ENCODE measurements at places on chromosomes 3 and 15.

GRCh38 chr3:13088028-13089006, 15.1 kb upstream of the IQSEC1 start:
- DNase-seq: no peak

GRCh38 chr15:72604794-72605193, 49.7 kb upstream of the GOLGA6B start:
- DNase-seq: no peak

GRCh38 chr3:13042715-13043271, 30.4 kb downstream of the IQSEC1 start:
- DNase-seq: no peak

- DNase-seq: no peak
These were observed 25.9 kb upstream of the CAPN7 start for GRCh38 chr3:15180042-15180611.

- DNase-seq: no peak
These were observed 79.8 kb downstream of the TGFBR2 start for GRCh38 chr3:30686176-30686575.

- DNase-seq: no peak
These were observed 344.2 kb upstream of the TPRG1 start for GRCh38 chr3:188827576-188827975.

GRCh38 chr3:123791417-123791816, 92.7 kb downstream of the MYLK start:
- DNase-seq: peak; percentile 38

DNA sequence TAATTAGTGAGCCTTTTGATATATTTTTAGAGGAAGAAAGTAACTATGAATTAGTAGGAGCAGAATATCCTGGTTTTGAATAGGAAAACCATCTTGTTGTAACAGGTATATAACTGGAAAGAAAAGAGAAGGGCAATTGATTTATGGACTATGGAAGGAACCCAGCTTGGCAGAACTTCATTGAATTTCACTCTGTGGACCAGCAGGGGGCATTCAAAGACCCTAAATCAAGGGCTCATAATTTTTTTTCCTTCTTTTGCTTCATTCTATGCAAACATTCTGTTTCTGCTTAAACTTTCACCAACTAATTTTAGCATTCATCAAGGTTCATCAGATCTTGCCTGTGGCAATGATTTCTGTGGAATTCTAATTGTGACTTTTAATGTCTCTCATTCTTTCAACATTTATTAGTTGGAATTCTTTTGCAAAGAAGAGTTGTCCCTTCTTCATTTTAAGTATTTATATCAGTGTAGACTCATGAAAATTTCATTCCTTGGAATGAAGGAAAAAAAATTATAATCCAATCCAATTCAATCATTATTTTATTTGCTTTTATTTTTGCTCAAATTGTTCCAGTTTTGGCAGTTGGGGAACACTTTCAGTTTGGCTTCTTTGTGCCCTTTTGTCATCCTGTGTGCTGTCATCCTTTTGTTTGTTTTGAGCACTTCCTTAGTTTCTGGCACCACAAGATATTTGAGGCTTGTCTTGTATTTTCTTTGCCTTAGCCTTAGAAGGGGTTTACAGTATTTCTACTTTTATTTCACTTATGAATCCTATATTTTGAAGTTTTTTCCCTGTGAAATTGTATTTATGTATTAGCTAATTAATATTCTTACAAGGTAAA, 30.4 kb downstream of the NXPE3 start:
- DNase-seq: peak; percentile 46

- DNase-seq: no peak
These were observed 311.7 kb upstream of the ZNF717 start for GRCh38 chr3:76096836-76097588.

GRCh38 chr3:125116311-125117080, 60.7 kb upstream of the HEG1 start:
- DNase-seq: peak; percentile 72

DNA sequence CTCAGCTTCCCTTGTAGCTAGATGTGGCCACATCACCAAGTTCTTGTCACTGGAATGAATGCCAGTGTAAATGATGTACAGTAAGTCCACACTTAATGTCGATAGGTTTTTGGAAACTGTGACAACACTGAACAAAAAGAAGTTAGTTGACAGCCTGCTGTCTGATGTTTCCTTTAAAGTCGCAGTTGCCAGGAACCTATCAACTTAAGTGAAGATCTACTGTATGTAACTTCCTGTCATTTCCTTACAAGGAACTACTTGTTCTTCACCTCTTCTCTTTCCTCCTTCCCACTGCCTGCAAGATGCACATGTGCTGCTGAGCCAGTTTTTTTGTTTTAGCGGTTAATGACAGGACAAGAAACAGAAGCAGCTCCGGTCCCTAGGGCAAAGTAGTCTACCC, 44.6 kb downstream of the HDGFL3 start:
- DNase-seq: no peak

DNA sequence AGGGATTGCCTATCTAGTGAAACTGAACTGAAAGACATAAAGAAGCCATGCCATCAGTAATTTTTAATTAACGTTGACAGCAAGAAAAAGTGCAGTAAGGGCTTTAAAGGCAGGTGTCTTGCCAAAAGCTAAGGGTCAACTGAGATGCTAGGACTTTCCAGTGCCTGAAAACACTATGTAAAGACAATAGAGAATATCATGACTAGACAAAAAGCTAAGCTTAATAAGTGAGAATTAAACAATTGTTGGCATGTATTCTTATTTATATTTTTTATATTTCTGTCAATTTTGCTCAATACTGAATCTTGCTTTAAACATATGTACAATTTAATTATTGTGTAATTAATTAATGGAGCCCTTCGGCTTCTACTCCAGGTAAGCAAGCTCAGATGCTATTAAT, 803.1 kb downstream of the IGSF11 start:
- DNase-seq: no peak

GRCh38 chr3:147384210-147385058, 21.9 kb downstream of the ZIC4 start:
- no peak for DNase-seq

DNA sequence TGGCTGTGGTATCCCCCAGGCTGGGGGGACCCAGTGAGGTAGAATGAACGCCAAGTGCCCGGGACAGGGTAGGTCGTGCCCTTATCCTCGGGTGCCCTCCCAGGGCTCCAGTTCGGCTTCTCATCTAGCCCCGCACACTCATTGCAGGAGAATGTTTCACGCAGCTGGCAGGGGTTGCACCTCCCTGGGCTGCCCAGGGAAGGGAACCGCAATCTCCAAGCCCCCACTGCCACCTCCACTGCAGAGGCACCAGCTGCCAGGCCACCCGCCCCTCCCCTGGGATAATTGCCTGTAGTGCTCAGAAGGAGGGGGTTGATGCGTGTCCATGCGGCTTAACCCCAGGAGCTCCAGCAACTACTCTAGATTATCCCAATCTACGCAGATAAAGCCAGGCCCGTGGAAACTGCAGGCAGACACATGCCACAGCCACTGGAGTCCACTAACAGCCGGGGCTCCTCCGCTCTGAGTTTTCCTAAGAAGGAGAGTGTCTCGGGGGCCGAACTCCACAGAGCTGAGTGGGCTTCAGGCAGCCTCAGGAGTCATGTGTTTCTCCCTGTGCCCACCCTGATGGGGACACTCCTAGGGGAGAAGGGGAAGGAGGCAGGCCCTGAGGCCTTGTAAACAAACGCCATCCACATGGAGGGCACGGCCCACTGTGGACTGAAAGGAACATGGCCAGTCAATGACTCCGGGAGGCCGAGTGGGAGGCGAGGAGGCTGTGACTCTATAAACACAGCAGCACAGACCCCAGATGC, 137.2 kb upstream of the IQSEC1 start:
- DNase-seq: no peak

DNA sequence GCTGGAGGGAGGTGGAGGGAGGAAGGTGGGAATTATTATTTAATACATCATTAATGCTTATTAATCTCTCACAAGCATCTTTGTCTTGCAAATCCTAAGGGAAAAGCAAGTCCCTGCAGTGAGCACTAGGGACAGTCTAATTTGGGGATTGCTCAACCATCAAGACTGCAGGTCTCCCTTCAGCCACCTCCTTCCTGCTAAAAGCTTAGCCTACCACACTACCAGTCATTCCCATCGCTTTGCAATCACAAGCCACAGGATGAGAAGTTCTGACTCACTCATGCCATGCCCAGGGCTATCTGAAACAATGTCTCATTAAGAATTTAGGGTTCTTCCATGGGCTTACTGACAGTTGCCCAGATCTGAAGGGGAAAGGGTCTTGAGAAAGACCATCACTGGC, 51.0 kb upstream of the EIF1B start:
- DNase-seq: peak; percentile 94

GRCh38 chr3:186170516-186170915, 61.6 kb upstream of the ETV5 start:
- DNase-seq: no peak

DNA sequence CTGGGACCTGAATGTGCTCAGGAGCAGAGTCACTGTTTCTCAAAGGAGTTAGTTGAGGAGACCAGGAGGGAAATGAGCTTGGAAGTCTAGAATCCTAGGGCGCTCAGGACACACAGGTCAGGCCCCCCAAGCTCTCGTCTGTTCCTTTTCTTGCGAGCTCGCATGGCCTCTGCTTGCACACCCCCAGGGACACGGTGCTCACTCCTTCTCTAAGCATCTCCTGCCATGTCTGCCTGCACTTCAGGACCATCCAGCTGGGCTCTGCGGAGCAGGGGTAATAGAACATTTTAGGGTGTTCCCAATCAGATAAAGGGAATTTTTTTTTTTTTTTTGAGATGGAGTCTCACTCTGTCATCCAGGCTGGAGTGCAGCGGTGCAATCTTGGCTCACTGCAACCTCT, 213.2 kb downstream of the XXYLT1 start:
- DNase-seq: no peak

GRCh38 chr15:37794947-37795346, 139.5 kb upstream of the TMCO5A start:
- DNase-seq: no peak

- DNase-seq: no peak
These were observed 79.5 kb upstream of the LIPC start for GRCh38 chr15:58352026-58352929.

GRCh38 chr15:80204231-80204630, 47.8 kb downstream of the CTXND1 start:
- DNase-seq: no peak

DNA sequence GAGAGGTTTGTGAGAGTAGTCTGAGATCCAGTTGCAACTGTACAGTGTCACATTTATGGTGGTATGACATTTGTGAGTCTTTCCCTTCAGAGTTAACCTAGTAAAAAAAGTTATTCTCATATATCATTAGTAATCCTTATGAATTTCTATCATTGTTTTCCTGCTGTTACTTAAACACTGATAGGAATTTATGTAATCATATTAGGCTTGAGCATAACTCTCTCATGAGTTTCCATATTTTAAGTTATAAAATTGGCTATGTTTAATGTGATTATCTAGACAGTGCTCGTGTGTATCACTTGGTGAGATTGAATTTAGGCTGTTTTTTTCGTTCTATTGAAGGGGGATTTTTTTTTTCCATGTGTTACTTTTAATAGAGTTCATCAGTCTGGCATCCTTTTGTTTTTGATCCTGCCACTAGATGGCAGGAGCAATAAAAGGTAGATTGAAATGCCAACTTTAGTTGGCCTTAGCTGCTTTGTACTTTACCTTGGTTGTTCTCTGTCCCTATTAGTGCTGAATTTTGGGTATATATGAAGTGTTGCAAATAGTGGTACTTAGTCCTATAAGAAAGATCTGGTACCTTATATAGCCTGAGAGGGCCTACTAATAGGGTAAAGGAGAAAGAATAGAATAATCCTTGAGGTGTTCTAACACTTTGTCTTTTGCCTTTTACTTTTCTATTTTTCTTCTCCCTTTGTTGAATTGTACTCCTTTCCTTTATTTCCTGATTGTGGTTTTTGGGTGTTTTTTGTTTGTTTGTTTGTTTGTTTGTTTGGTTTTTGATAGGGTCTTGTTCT, 17.9 kb downstream of the STT3B start:
- peak; percentile 42 for DNase-seq

DNA sequence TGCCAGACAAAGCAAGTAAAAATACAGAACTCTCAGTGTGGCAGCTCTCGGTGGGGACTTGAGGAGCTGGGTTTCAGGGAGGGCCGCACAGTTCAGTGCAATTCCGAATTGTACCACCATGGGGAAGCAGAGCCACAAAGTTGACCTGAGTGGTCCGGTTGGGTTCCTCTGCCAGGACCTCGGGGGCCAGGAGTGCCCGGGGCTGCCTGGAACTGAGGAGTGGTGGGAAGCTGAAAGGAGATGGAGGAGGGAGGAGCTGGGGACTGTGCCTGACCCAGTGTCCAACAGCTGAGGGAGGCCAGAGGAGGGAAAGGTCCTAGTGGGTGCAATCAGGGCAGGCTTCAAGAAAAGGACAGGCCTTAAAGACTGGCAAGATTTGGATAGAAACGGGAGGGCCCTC, 32.2 kb upstream of the TRH start:
- DNase-seq: peak; percentile 48

DNA sequence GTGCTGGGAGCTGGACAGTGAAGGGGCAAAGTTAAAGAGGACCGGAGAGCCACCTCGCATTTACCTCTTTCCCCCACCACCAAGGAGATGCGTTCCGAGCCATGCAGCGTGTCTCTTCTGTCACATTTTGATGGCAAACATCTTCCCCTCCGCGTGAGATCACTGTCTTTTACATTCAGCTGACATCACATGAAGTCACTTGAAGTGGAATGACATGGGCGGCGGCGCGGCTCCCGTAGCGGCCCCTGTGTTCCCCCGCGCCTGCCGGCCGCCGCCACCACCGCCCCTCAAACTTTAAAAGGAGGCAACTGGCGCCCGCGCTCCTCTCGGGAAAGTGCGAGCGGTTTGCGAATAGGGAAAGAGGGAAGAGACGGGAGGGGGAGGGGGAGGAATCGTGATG, at the start of gene FEZF2:
Gene FEZF2, minus strand, starts transcription at position 336 of the 400 bp plus-strand sequence. CDS start 682 bp downstream, outside the sequence.
- DNase-seq: no peak

- DNase-seq: no peak
These were observed 2.9 kb downstream of the RAB43 start for GRCh38 chr3:129118745-129119144.

GRCh38 chr3:71987828-71988227, 202.9 kb upstream of the PROK2 start:
- no peak for DNase-seq

- DNase-seq: peak; percentile 64
These were observed 11.2 kb upstream of the HOMER2 start for GRCh38 chr15:82963471-82964341.

- no peak for DNase-seq
These were observed 471 bp downstream of the NKIRAS1 start for GRCh38 chr3:23916152-23916885.

- DNase-seq: no peak
These were observed 17.0 kb downstream of the APH1B start for GRCh38 chr15:63294359-63294758.

- no peak for DNase-seq
These were observed 268.5 kb downstream of the WNT5A start for GRCh38 chr3:55218577-55218976.

GRCh38 chr3:24520976-24521419, 26.3 kb upstream of the THRB start:
- DNase-seq: peak; percentile 33
